ENCODE measurements at places on chromosomes 5 and 9. TPM values are rescaled to one million over a fixed set of nuclear protein-coding genes. Genes with fewer than 3 reads are reported as not detected.

The CKMT2 gene
- total RNA-seq: not detected

The EGR1 gene
- 0.62 TPM for total RNA-seq

The HDHD3 gene
- 26.1 TPM for total RNA-seq

The EDIL3 gene
- not detected for total RNA-seq

The F12 gene
- 3.1 TPM for total RNA-seq

The FGF10 gene
- not detected for total RNA-seq

The DAPK1 gene
- not detected for total RNA-seq

The KLHL9 gene
- 5.0 TPM for total RNA-seq
